ENCODE measurements at places on chromosomes 12 and 14. TPM values are rescaled to one million over a fixed set of nuclear protein-coding genes. Genes with fewer than 3 reads are reported as not detected.

GNG2 gene
- total RNA-seq = 69.3 TPM

GUCY2C gene
- total RNA-seq = not detected

HCAR1 gene
- 0.73 TPM for total RNA-seq

CLEC2A gene
- not detected for total RNA-seq

DAAM1 gene
- total RNA-seq = 61.4 TPM

PTGER2 gene
- under 0.01 TPM for total RNA-seq

FKBP4 gene
- 43.3 TPM for total RNA-seq

RIMBP2 gene
- total RNA-seq = not detected

MYF5 gene
- not detected for total RNA-seq

TOMM20L gene
- total RNA-seq = not detected

VRTN gene
- not detected for total RNA-seq

DCAF5 gene
- 22.0 TPM for total RNA-seq

SLC25A21 gene
- total RNA-seq = 0.15 TPM

MAPKAPK5 gene
- total RNA-seq = 42.2 TPM

STXBP6 gene
- total RNA-seq = 12.7 TPM

SLC6A15 gene
- total RNA-seq = 62.9 TPM

ATP5MC2 gene
- 107 TPM for total RNA-seq

RD3L gene
- total RNA-seq = not detected

VSIG10 gene
- total RNA-seq = 27.6 TPM

OTX2 gene
- total RNA-seq = not detected

KRT6C gene
- total RNA-seq = not detected

FAM186B gene
- 1.7 TPM for total RNA-seq

COX8C gene
- not detected for total RNA-seq

NTF3 gene
- not detected for total RNA-seq

SLC6A12 gene
- 0.77 TPM for total RNA-seq

C14orf132 gene
- total RNA-seq = 10.9 TPM

SLC39A5 gene
- not detected for total RNA-seq

PIWIL1 gene
- 0.34 TPM for total RNA-seq

TGFB3 gene
- total RNA-seq = 2.2 TPM

FAR2 gene
- 24.7 TPM for total RNA-seq

DTX1 gene
- total RNA-seq = 0.36 TPM

VWF gene
- total RNA-seq = 0.34 TPM

DEPDC4 gene
- total RNA-seq = 1.8 TPM

SLC35E3 gene
- 2.0 TPM for total RNA-seq

ADAM21 gene
- 1.4 TPM for total RNA-seq

PKP2 gene
- total RNA-seq = not detected

AKAP5 gene
- total RNA-seq = 0.34 TPM

GYS2 gene
- not detected for total RNA-seq

OR6C75 gene
- total RNA-seq = not detected

HOXC5 gene
- total RNA-seq = not detected

LAG3 gene
- 0.34 TPM for total RNA-seq

SPSB2 gene
- total RNA-seq = 6.9 TPM

CYP27B1 gene
- total RNA-seq = 1.8 TPM

Data from melanocyte of skin (primary cell).